ENCODE measurements at places on chromosomes 12 and 14.

- DNase-seq, result no peak
Measured at GRCh38 chr12:121826318-121827150, 22.7 kb downstream of the SETD1B start.

DNA sequence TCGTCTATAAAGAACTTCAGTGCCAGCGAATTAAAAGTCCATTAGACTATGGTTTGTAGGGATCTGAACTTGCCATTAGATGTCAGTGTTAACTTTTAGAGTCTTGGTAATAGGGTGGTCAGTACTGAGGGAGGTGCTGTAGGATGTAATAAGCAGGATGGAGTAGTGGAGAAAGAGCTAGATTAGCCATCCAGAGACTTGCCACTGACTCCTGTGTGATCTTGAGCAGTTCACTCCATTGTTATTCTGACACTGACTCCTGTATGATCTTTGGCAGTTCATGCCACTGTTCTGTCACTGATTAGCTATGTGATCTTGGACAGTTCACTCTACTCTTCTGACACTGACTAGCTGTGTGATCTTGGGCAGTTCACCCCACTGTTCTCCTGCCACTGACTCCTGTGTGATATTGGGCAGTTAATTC, 133.6 kb downstream of the TTLL5 start:
- no peak for DNase-seq

DNA sequence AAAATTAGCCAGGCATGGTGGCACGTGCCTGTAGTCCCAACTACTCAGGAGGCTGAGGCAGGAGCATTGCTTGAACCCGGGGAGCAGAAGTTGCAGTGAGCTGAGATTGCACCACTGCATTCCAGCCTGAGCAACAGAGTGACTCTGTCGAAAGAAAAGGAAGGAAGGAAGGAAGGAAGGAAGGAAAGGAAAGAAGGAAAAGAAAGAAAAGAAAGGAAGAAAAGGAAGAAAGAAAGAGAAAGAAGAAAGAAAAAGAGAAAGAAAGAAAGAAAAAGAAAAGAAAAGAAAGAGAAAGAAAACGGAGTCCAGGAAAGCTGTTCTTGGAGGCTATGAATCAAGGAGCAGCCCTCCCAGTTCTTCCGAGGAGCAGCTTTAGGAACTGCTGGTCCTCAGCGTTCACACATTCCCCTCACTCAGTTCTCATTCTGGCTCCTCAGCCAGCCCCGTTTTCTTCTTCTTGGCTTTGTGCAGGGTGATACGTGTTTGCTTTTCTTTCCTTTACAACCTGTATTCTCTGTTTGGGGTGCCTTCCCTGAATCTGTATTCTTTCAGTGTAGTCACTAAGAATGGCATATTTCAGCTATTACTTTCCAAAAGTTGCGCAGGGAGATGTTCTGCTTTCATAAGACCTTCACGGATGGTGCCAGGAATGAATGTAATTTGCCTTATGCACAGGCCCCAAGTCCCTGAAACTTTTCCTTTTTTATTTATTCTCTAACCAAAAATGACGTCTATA, 12.2 kb downstream of the FBXL14 start:
- no peak for DNase-seq

DNA sequence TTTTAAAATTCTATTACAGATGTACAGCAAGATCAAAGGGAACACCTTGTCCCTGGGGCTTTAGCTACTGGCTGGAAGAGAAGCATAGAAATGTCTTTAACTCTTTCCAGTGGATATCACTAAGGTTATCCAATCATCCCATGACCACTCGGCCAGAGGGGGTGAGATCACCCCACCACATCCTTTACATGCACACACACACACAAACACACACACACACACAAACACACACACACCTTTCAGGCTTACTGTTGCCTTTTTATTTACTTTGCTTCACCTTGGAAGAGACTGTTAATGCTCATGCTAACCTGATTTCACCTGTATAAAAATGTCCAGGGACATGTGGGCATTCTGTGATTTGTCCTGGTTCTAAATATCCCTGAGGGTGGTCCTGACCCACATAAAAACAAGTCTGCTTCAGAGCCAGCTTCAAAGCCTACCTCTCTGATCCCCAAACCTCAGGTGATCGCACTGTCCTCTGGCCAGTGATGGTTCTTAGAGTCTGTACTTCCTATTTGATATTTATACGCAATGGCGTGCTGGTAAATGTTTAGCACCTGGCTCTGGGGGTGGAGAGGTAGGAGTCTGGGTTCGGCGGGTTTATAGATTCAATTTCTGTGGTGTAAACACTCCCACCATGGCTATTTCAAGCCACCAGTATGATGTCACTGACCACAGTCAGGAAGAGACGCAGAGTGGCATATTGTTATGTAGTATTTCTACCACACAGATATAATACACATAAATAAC, 166.1 kb upstream of the EEA1 start:
- DNase-seq, result no peak

DNA sequence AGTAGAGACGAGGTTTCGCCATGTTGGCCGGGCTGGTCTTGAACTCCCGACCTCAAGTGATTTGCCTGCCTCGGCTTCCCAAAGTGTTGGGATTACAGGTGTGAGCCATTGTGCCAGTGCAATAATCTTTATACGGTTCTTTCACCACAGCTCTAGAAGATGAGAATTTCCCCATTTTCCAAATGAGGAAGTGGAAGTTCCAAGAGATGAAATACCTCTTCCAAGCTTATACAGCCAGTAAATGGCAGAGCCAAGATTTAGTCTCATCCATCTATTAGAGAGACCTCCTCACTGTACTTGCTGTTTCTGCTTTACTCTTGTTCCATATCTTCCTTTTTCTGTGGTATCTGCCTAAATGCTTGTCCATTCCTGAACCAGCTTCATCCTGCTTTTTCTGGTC, 3.1 kb upstream of the LMNTD1 start:
- no peak for DNase-seq

DNA sequence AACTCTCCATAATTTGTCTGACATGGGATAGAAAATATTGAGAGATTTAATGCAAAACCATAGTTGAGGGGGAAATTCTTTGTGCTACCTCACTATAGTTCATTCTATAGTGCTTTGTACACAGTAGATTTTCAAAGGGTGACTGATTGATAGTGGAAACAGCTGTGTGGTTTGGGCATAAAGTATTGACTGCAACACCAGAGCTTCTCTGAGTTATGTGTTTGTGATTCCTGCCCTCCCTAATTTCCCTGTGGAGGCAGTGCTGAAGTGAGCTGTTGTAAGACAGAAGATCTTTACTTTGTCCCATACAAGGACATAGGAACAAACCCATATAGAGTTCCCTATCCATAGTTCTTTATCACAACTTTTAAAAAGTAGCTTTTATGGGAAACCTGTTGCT, 47.1 kb downstream of the PTPRQ start:
- DNase-seq, result no peak

GRCh38 chr12:9066755-9067423, 48.8 kb downstream of the A2M start:
- DNase-seq, result no peak

DNA sequence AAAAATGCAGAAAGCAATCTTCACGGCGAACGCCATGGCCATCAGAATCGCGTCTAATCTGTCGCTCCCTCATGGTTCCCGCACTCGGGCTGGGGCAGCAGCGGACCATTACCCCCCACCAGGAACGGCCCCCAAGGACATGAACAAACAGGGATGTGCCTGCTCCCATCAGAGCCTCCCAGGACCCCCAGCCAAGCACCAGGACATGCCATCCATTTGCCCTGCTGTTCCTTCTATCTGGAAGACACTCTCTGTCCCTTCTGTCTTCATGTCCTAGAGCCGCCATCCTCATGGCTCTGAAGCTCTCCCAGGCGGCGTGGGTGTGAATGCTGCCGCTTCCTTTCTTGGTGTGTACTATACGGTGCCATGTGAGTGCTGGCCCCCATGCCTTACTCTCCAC, 371.8 kb downstream of the BCL11B start:
- no peak for DNase-seq

GRCh38 chr14:30063746-30064145, 136.1 kb upstream of the PRKD1 start:
- no peak for DNase-seq

- no peak for DNase-seq
Measured at GRCh38 chr14:104926619-104927431, 2.1 kb downstream of the PLD4 start.

- DNase-seq, result no peak
Measured at GRCh38 chr12:18990856-18991255, 138.7 kb upstream of the PLEKHA5 start.

DNA sequence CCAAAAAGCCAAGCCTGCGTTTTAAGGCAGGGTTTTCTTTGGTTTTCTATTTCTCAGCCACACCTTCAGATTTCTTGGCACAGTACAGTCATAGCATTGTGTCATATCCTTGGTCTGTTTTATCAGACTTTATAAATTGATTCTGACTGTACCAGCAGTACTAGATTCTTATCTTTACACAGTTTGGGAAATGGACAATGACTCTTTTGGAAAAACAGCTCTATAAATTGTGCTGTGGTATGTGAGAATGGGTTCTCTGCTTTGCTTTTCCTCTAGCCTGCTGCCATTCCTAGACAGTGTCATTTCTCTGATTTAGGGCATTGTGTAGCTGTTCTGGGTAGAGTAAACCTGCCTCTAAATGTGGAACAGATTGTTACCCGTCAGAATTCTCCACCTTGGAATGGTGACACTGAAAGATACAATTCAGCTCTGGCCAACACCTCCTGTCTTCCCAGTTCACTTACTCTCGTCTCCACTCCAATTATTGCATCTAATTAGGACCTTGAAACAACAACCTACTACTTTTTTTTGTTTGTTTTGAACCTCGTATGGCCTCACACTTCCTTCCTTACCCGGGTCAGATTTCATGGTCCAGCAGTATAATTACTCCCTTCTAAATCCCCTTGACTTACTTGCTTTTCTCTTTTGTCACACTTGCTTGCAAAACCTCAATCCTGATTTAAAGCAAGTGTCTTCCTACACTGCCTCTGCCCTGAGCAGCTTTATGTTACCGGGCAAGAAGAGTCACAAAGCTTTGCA, 226.3 kb downstream of the ERC1 start:
- DNase-seq, result no peak
